ENCODE measurements at places on chromosomes 1 and 21.

GRCh38 chr21:41361786-41362604 is at the start of gene MX2:
MX2 (plus strand) TSS chr21:41362027; CDS start chr21:41376907, 14,880 bp downstream.
- DNase-seq: no peak

DNA sequence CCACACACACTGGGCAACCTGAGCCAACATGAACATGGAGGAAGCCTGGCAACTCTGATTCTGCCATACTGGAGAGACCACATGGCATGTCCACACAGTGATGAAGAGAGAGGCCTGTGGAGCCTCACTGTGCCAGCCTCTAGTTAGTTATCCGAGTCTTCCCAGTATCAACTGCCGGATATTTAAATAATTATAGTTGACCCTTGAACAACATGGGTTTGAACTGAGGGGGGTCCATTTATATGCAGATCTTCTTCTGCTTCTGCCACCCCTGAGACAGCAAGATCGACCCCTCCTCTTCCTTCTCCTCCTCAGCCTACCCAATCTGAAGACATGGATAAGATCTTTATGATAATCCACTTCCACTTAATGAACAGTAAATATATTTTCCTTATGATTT is 27.8 kb downstream of the DDAH1 start:
- DNase-seq: no peak

GRCh38 chr21:37047079-37047478 is 25.8 kb downstream of the PIGP start:
- no peak for DNase-seq

GRCh38 chr1:87549738-87550137 is 221.1 kb downstream of the LMO4 start:
- no peak for DNase-seq

DNA sequence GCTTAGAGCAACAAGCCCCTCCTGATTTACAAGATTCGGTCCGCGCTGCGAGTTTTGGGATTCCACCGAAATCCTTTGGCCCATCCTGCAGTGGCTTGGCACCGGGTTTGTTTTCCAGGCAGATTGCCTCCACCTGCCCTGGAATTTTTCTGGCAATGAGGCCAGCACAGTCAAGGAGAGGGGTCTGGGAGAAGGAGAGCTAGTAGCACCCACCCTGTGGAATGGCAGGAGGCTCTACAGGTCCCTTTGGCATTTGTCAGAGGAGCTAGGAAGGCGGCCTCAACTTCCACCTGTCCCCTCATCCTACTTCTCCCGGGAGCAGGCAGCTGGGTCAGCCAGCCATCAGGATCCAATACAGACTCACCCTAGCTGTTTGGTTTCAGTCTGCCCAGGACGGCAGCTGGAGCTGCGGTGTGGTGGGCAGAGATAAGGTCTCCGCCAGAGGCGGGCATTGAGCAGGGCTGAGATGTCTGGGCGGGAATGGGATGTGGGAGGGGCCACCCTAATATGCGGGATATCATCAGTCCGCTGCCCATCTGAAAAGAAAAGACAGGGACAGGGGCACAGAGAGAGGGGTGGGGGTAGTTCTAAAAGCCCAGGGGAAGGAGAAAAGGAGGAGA is 37.8 kb upstream of the PRELP start:
- DNase-seq: no peak

- no peak for DNase-seq
These were observed 648.4 kb downstream of the PTPRC start for GRCh38 chr1:199287206-199287605.
